ENCODE measurements at places on chromosomes 1 and 21.

GRCh38 chr1:89261926-89262515, 10.6 kb downstream of the GBP5 start:
- DNase-seq = no peak

DNA sequence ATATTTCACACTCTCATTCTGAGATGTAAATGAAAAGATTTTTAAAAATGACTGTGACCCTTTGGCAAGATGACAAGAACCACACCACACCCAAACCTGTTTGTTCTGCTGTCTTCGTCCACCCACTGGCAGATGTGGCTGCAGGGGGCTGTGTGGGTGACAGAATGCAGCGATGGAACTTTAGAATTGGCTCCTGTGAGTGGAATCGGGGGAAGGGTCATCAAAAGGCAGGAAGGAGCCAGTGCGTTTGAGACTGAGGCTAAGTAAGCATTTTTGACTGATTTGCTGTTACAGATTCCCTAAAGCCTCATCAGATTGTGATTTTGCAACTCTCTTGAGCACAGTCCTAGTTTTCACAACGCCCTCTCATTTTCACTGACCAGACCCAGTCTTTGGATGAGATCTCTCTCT, 111.2 kb upstream of the ADGRL2 start:
- no peak for DNase-seq

GRCh38 chr1:236222632-236223031, 59.1 kb downstream of the ERO1B start:
- DNase-seq = no peak

- no peak for DNase-seq
These were observed 43.2 kb downstream of the DNM3 start for GRCh38 chr1:171884475-171884874.

DNA sequence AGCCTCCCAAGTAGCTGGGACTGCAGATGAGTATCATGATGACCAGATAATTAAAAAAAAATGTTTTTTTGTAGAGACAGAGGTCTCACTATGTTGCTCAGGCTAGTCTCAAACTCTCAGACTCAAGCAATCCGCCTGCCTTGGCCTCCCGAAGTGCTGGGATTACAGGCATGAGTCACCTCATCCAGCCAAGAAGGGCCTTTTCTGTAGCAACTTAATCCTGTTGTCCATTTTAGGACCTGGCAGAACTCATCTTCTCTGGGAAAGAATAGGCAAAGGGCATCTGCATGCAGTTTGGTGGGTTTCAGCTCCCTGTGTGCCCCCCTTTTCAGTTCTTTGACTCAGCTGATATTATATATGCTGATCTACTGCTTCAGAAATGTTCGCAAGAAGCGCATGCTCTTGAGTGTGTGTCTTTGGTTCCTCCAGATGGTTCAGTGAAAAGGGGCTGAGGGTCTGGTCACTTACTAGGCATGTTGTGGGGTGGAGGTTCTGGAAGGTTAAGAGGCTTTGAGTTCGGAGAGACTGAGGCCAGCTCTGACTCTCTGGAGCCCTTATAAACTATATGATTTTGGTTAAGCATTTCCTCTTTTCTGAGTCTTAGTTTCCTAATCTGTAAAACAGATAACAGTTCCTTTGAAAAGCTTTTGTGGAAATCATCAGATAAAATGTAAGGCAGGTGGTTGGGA, 19.4 kb upstream of the SRSF4 start:
- no peak for DNase-seq

GRCh38 chr1:107358619-107359327, 217.9 kb downstream of the NTNG1 start:
- DNase-seq = no peak

All from stimulated activated CD8-positive, alpha-beta memory T cell treated with anti-CD3 and anti-CD28 coated beads, Interleukin-7, amount 100 ng/mL, for 24 hours (primary cell).